ENCODE measurements at places on chromosomes 12 and 14.

- no peak for DNase-seq
Measured at GRCh38 chr14:35220920-35221319, 71.3 kb upstream of the PSMA6 start.

DNA sequence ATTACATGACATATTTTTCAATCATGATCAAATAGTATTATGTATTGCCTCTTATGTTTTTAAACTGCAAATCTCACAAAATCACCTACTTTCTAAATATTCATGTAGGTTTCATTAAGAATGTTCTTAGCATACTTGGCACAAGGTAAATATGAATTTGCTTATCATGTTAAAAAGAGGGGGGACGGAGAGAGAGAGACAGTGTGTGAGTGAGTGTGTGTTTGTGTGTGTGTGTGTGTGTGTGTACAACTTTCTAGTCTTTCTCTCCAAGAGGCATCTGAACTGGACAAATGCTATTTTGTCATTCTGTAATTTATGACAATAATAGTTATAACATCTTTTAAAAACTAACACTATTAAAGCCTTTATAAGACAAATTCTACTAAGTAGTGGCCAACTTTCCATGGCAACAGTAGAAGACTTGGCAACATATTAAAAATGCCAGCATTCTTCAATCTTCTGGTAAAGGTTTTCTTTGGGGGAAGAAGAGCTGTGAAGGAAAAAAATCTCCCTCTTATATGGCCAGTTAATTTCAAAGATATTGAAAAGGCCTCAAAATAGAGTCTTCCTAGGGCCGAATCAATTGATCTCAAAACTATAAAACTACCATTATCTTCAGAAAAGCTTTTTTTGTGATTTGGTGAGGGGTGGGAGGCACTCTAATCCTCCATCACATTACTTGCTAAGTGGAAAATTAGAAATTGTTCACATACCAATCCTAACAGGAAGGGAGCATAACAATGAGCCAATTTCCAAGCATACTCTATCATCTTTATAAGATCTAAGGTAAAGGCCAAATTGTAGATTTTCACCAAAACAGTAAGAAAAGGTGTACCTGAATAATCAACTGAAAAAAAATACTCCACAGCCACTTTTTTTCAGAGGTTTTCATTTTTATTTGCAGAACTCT lies 28.2 kb downstream of the CDK17 start:
- no peak for DNase-seq

DNA sequence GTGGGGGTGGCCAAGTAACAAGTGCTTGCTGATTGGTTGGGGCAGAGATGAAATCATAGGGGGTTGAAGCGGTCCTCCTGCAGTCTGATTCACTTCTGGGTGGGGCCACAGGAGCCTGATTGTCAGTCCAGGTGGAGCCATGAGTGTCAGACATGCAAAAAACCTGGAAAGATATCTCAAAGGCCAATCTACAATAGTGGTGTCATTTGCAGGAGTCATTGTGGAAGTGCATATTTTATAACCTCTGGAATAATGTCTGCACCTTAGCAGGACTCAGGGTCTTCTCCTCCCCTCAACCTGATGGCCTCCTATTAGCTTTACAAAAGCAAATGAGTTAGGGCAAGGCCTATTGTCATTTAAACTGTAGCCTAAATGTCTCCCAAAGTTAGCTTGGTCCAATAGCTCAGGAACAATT lies 241.4 kb downstream of the NUAK1 start:
- no peak for DNase-seq

GRCh38 chr14:70045844-70046535 lies 142.8 kb downstream of the SLC8A3 start:
- no peak for DNase-seq

- no peak for DNase-seq
Measured at GRCh38 chr12:55830601-55831446, 1.4 kb upstream of the DNAJC14 start.

DNA sequence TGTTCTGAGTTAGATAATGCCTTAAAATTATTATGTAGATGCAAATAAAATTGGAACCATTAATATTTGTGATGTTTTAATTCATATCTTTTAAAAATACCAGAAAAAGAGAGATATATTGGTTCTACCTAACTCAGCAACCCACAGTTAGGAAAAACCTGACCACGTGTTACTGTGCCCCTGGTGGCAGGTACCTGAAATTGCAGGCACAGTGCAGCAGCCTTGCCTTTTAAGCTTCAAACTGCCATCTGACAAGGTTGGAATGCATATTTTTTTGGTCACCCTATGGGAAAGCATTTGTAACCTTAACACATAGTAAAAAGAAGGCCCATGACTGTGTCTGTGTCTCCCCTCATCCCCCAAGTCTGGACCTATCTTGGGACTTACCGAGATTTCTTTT lies 109.4 kb upstream of the NOS1 start:
- DNase-seq, result no peak

- DNase-seq, result no peak
Measured at GRCh38 chr12:58541300-58541690, 379.0 kb downstream of the LRIG3 start.

Data from activated T-helper 9 cell treated with anti-CD3 and anti-CD28 coated beads, Interleukin-2, amount 50 U/mL, for 16 hours (primary cell).